Stimulated activated CD4-positive, alpha-beta T cell treated with anti-CD3 and anti-CD28 coated beads, Interleukin-4, amount 100 ng/mL, for 24 hours (primary cell): ENCODE measurements at places on chromosomes 6 and 20.

- no peak for DNase-seq
Observed at GRCh38 chr20:18615020-18615650, 27.3 kb downstream of the DTD1 start.

GRCh38 chr6:130913120-130913519 lies 85.9 kb downstream of the SMLR1 start:
- DNase-seq, result peak; percentile 13

DNA sequence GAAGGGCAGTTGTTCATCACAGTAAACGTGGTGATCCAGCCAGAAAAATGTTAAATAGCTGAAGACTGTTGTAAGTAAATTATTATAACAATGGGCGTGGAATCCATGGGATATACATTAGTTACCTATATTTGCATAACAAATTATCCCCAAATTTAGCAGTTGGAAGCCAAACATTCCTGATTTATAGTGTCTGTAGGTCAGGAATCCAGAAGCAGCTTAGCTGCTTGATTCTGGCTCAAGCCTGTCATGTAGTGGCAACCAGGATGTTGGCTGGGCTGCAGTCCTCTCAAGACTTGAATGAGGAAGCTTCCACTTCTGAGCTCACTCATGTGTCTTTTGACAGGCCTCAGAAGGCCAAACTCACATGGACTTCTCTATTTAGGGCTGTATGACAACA lies 6.9 kb upstream of the ADGRB3 start:
- no peak for DNase-seq

- no peak for DNase-seq
Observed at GRCh38 chr20:41044409-41045062, 15.9 kb downstream of the TOP1 start.

DNA sequence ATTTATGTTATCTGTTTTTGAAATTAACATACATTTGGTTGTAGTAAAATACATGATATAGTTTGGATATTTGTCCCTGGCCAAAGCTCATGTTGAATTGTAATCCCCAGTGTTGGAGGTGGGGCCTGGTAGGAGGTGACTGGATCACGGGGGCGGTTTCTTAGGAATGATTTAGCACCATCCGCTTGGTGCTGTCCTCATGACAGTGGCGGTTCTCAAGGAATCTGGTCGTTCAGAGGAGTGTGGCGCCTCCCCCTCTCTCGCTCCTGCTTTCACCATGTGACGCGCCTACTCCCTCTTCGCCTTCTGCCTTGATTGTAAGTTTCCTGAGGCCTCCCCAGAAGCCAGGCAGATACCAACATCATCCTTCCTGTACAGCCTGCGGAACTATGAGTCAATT lies 29.0 kb downstream of the CTCFL start:
- DNase-seq, result no peak

GRCh38 chr20:47063407-47063806 lies 168.8 kb downstream of the EYA2 start:
- no peak for DNase-seq

- no peak for DNase-seq
Observed at GRCh38 chr6:79874531-79875134, 72.7 kb downstream of the ELOVL4 start.

GRCh38 chr6:136723780-136724179 lies 68.5 kb downstream of the MAP3K5 start:
- DNase-seq, result peak; percentile 51

GRCh38 chr20:17699931-17700351 lies at the start of gene BANF2:
Gene BANF2 (plus strand): TSS chr20:17699966. CDS start chr20:17725026, 25,060 bp downstream.
- no peak for DNase-seq

DNA sequence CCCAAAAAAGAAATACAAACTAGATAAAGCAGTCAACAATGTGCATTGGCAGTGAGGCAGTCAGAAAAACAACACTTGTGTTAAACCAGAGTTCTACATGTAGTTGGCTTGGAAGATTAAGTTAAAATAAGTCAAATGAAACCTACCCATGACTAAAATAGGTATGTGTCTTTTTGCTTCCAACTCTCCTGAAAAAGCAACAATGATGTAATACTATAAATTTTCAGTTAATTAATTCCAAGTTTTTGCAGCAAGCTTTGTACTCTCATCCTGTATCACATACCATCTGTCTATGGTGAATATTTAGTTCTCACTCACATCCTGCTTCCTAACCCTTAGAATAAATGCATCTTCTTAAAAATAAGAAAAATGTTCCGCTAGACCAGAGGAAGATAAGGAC lies 261.5 kb downstream of the KIF16B start:
- DNase-seq, result no peak

- DNase-seq, result no peak
Observed at GRCh38 chr6:145489583-145489982, 245.7 kb downstream of the EPM2A start.

DNA sequence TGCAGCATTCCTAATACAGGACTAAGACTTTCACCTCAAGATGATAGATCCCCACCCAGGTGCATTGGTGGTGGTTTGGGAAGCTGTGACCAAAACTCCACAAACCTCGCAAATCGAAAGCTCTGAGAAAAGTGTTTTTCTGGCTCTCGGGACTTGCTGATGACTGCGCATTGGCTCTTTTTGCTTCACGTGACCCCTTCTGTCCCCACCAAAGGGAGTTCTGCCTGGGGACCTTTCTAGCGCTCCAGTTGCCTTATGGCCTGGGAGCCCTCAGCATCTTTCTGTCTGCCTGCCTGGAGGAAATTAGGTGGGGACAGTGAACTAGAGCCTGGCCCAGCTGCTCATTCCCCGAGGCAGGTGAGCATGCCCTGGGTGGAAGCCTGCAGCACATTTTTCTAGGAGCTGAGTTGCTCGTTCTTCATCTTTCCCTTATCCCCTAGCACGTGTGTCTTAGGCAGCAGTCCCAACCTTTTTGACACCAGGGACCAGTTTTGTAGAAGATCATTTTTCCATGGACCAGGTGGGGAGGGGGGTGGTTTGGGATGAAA lies 90.2 kb downstream of the TXNDC5 start:
- no peak for DNase-seq

- DNase-seq, result no peak
Observed at GRCh38 chr20:2899243-2899642, 26.0 kb downstream of the PTPRA start.

- DNase-seq, result no peak
Observed at GRCh38 chr6:83464381-83465140, 33.7 kb upstream of the ME1 start.

GRCh38 chr20:32338665-32339064 lies 19.5 kb upstream of the ASXL1 start:
- DNase-seq, result no peak

DNA sequence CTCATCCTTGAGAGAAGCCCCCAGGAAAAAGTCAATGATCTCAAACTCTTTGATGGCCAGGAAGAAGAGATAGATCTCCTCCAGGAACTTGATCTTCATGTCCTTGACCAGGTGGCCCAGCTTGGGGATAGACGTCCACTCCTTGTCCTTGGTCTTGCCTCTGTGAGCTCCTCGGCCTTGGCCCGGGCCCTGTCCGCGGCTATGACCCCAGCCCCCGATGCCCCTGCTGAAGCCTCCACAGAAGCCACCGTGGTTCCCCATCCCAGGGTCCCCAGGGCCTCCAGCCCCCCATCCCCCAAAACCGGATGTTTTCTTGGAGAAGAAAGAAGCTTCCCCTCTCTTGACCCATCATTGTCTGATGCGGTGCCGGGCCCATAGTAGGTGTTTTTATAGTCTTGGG lies 195.1 kb downstream of the ZMYND8 start:
- no peak for DNase-seq

DNA sequence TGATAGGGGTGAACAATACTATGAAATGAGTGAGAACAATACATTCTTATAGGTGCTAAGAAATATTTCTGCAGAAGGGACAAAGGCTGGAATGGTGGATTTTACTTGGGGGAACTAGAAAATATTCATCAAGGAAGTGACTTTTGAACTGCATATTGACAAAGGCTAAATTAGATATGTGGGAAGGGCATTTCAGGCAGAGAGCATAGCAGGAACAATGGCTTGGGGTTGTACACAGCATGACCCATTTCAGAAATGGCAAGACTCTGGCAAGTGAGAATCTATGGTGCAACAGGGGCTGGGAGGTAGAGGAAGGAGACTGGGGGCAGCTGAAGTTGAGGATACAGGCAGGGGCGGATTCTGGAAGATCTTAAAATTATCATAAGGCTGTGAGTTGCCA lies 46.7 kb upstream of the KIF16B start:
- no peak for DNase-seq

GRCh38 chr6:2893281-2893680 lies 9.8 kb downstream of the SERPINB9 start:
- DNase-seq, result no peak

GRCh38 chr6:27811451-27811772 lies 100.8 kb downstream of the OR2B2 start:
- DNase-seq, result no peak

DNA sequence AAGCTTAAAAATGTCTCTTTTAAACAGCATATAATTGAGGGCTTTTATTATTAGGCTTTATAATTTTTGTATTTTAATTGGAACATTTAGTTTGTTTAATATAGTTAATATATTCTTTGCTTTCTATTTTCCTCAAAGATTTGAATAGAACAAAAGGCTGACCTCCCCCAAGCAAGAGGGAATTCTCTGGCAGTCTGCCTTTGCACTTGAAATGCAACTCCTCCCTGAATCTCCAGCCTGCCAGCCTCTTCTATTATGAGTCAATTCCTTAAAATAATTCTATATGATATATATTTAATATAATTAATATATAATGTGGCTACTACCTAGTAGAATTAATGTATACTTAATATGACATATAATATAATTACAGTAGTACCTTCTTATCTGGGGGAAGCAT lies 69.2 kb downstream of the PTPRA start:
- DNase-seq, result no peak

GRCh38 chr6:70216767-70217166 lies 86.1 kb downstream of the COL9A1 start:
- no peak for DNase-seq

DNA sequence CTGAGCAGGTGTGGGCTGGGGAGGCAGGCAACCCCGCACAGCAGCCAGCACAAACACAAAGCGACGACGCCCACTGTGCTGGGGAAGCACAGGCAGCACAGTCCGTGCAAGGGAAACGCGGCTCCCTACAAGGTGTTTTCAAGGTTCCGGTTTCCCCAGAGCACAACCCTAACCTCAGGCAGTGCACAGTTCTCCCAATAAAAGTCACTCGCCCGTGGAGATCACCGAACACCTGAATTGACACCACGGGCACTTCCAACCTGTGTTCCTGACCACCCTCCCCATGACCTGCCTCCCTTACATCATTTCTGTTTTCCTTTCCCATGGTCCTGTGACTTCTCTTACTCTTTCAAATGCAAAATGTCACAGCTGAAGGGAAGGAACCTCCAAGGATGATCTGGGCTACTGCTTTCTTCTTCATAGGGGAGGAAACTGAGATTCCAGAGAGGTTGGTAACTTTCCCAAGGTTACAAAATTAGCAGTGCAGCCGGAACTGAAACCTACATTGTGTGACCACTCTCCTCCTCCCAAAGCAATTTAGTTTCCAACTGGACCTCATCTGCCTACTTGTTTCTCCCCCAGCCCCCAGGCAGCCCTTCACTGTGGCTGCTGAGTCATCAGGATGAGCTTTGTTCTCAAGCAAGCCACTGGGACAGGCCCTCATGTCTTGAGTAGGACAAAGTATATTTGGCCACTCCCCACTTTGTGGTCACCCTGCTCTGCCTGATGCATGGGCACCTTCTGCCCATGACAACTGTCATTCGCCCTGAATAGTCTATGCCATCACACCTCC lies 125.3 kb downstream of the ATXN1 start:
- no peak for DNase-seq

DNA sequence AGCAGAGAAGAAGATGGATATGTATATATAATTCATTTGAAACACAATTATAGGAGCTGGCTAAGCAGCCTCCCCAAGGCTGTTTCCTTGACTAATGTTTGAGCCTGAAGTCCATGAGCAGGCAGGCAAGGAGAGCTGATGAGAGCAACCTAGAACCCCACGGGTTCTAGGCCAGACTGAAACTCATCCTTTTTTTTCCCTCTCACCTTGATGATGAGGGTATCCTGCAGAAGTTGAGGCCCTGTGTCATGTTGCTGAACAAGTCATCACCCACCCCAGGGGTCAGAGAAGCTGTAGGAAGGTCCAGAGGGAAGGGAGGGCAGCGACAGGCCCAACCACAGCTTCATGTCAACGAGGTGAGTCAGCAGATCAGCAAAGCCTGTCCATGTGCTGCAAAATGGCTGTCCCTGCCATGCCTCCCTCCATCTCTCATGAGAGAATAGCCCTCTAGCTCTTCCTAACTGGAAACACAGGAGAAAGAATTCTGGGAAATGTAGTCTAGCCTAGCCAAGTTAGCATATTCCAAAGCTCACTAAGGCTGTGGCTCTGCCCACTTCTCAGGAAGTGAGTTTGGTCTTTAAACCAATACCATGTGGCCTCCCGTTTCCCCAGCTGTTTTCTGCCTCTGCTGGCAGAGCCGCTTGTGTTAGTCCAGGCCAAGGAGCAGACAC lies 91.3 kb upstream of the DTNBP1 start:
- no peak for DNase-seq

GRCh38 chr6:100171533-100172321 lies 177.7 kb upstream of the MCHR2 start:
- DNase-seq, result no peak

- DNase-seq, result no peak
Observed at GRCh38 chr20:48771542-48771941, 56.3 kb downstream of the PREX1 start.

DNA sequence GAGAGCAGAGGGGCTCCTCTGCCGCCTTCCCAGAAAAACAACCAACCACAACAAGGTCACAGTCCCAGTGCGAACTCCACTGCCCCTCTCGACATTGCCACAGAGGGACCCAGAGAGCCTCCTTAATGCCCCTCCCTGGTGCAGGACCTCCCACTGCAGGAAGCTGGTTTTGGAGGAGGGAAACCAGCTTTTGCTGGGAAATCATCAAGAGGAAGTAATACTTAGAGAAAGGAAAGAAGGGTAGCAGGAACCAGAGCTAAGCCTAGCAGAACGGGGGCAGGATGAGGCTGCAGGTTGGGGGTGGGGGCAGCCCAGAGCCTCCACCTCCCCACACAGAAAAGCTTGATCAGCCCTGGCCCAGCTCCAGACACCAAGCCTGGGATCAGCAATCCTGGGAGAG lies 37.7 kb upstream of the SIRPA start:
- no peak for DNase-seq

DNA sequence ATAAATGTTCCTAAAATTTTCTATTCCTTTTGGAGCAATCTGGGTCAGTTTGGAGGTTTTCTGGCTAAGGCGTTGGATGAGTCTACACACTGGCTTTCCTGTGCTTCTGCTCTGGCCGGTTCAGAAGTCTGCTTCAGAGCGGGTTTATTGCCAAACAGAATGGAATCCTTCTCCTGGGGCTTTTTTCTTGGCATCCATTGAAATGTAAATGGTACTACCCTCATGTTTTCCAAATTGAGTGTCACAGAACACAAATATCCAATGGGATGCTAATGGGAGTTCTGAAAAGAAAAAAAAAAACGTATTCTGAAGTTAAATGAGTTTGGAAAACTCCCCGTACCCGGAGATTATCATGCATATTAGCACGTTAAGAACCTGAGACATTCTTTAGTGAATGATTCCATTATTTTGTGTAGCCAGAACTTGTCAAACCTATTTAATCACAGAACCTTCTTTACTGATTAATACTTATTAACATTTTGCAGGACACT lies 930.3 kb downstream of the QKI start:
- DNase-seq, result no peak

- DNase-seq, result no peak
Observed at GRCh38 chr6:109762769-109763441, 71.8 kb downstream of the FIG4 start.
